ENCODE measurements at places on chromosomes 16 and 17. TPM values are rescaled to one million over a fixed set of nuclear protein-coding genes. Genes with fewer than 3 reads are reported as not detected.

- no peaks in the 10 kb centered on the region for H3K27me3 ChIP-seq
- DNase-seq: no peak
- no peak overlapping the region for H3K27ac ChIP-seq
- no peaks in the 10 kb centered on the region for H3K4me1 ChIP-seq
Measured at GRCh38 chr17:60901806-60902205, 224.2 kb downstream of the BCAS3 start.

DNA sequence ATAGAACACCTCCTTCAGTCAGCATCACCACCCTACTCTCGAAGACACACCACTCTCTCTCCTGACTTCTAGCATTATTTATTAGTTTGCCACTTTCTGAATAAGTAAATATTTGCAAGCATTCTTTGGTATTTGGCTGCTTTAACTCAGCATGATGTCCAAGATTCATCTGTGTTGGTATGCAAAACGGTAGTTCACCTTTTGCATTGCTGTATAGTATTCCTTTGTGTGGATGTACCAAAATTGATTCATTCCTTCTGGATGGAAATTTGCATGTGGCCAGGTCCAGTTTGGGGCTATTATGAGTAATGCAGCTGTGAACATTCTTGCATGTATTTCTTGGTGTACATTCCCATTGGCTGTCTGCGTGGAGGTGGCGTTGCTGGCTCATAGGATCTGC, 32.9 kb downstream of the KNOP1 start:
- no peaks in the 10 kb centered on the region for H3K36me3 ChIP-seq
- H3K4me1 ChIP-seq: peaks cover 3% of the 10 kb centered on the region
- no peak overlapping the region for H3K4me3 ChIP-seq
- H3K27me3 ChIP-seq: no peaks in the 10 kb centered on the region

DNA sequence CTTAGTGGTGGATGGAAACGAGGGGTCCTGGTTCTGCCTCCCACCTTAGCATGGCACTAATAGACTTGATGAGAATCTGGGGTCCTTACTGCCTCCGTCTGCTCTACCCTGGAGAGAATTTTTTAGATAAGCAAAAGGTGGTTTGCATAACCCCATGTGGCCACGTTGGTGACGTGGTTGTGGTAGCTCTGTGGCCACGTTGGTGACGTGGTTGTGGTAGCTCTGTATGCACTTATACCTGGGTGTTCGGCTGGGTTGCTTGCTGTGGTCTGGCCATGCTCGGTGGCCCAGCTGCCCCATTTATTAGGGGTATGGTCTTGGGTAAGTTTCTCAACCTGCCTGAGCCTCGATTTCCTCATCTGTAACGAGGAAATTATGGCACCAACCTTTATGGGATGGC, 13.0 kb downstream of the SPIRE2 start:
- no peaks in the 10 kb centered on the region for H3K27me3 ChIP-seq
- H3K4me1 ChIP-seq: peaks cover 2% of the 10 kb centered on the region
- no peak overlapping the region for H3K27ac ChIP-seq
- DNase-seq: no peak

- H3K4me1 ChIP-seq: peaks cover 2% of the 10 kb centered on the region
- no peak for DNase-seq
- no peaks in the 10 kb centered on the region for H3K36me3 ChIP-seq
- no peak overlapping the region for H3K4me3 ChIP-seq
Measured at GRCh38 chr16:66399930-66400329, 27.2 kb upstream of the BEAN1 start.

GRCh38 chr16:50296807-50297206, 30.5 kb downstream of the ADCY7 start:
- DNase-seq: no peak
- H3K36me3 ChIP-seq: no peaks in the 10 kb centered on the region
- H3K27me3 ChIP-seq: no peaks in the 10 kb centered on the region
- H3K4me3 ChIP-seq: no peak overlapping the region

DNA sequence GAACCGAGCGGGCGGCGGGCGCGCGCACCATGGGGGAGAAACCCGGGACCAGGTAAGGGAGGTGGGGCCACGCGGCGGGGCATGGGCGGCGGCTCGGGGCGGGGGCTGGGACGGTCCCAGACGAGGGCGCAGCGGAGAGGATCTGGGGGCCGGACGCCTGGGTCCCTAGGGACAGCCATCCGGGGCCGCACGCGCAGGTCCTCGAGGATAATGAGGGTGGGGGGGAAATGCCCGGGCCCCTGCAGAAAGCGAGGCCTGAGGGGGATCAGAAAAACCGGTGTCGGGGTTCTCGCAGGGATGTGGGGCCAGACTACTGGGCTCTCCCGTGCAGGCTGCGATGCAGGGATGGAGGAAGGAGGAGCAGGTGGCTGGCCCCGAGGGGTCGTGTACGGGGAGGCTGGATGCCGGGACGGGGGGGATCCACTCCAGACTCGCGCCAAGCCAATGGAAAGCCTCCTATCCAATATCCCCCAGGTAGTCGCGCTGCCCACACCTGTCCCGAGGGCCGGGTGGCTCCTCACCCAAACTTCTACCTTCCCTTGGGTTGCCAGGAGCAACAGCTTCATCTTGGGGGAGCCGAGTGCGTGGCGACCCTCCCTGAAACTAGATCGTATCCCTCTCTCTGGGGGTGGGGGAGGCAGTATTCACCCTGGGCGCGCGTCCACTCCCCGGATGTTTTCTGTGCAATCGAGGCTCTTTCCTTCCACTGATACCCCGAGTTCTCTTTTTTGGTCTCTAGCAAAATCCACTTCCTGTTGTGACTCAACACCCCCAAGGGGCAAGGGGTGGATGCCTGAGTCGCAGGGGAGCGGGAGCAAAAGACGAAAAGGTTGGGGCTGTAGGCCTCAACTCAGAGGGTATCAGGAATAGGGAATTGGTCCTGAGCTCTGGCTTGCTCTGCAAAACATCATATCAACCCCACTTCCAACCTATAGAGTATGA, 532 bp downstream of the ARRB2 start:
- H3K36me3 ChIP-seq: no peaks in the 10 kb centered on the region
- H3K4me3 ChIP-seq: peak overlapping the region; percentile 88
- H3K4me1 ChIP-seq: peaks cover 3% of the 10 kb centered on the region
- no peaks in the 10 kb centered on the region for H3K27me3 ChIP-seq

DNA sequence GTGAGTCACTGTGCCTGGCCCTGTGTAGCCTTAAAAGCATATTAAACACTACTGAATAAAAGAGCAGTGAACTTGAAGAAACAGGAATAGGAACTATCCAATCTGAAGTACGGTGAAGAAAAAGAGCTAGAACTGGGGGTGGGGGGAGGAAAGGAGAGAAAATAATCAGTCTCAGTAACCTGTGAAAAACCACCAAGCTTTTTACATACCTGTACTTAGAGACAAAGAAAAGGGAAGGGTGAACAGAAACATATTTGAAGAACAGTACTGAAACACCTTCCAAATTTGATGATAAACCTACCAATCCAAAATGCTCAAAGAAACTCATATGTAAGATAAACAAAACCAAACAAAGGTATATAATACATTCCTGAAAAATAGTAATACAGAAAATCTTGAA, 77.5 kb downstream of the USP32 start:
- no peak overlapping the region for H3K4me3 ChIP-seq
- H3K36me3 ChIP-seq: no peaks in the 10 kb centered on the region
- H3K27ac ChIP-seq: no peak overlapping the region
- H3K4me1 ChIP-seq: no peaks in the 10 kb centered on the region
- H3K27me3 ChIP-seq: no peaks in the 10 kb centered on the region

DNA sequence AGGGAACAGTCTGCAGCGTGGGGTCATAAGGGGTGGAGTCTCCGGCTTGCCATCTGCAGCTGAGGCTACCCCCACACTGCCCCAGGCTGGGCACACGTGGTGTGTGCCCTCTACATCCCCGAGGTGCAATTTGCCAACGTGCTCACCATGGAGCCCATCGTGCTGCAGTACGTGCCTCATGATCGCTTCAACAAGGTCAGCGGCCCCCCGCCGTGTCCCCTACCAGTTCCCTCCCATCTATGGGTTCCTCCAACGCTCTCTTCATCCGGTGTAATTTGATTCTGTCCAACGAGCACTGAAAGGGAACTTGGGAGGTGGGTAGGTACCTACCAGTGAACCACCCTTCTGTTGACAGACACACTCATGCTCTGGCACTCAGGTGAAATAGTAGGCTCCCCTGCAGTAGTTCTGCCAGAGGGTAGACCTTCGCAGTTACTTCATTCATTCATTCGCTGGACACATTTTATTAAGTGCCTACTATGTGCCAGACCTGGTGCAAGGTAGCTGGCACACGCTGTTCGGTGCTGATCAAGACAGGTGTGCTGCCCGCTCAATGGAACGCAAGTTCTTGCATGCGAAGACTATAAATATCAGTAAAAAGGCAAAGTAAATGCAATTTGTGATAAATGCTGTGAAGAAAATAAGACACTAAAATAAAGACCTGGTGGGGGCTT, 2.7 kb downstream of the MLLT6 start:
- no peak overlapping the region for H3K4me3 ChIP-seq
- H3K4me1 ChIP-seq: peaks cover 6% of the 10 kb centered on the region
- H3K27ac ChIP-seq: no peak overlapping the region
- DNase-seq: no peak
- H3K27me3 ChIP-seq: no peaks in the 10 kb centered on the region

- H3K4me3 ChIP-seq: no peak overlapping the region
- no peak for DNase-seq
- H3K27ac ChIP-seq: no peak overlapping the region
- no peaks in the 10 kb centered on the region for H3K36me3 ChIP-seq
- H3K27me3 ChIP-seq: no peaks in the 10 kb centered on the region
- no peaks in the 10 kb centered on the region for H3K4me1 ChIP-seq
Measured at GRCh38 chr16:59047114-59047513, 313.0 kb upstream of the GOT2 start.

DNA sequence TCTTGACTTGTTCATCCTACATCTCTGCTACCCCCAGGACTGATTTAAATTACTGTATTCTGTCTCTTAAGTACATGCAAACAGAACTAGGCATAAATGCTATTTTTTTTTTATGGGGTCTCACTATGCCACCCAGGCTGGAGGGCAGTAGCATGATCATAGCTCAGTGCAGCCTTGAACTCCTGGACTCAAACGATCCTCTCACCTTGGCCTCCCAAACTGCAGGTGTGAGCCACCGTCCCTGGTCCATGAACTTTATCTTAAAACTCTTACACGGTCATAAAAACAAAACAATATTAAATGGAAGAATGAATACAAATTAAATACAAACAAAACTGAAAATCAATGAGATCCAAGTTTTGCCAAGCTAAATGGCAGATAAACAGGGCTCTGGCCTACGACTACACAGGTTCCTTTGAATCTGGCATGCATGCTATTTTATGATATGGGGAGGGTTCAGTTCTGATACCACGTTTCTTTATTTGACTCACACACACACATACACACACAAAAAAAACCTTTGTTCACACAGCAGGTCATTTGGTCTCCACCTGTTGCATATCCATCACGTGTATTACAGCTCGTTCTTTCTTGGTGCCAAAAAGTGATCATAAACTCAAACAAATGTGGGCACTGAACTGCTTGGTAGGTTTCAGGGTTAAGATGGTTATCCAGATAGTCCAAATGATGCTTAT, 1.1 kb upstream of the PKD1L3 start:
- H3K4me1 ChIP-seq: no peaks in the 10 kb centered on the region
- DNase-seq: no peak
- H3K36me3 ChIP-seq: no peaks in the 10 kb centered on the region
- no peak overlapping the region for H3K4me3 ChIP-seq
- no peaks in the 10 kb centered on the region for H3K27me3 ChIP-seq
- no peak overlapping the region for H3K27ac ChIP-seq

DNA sequence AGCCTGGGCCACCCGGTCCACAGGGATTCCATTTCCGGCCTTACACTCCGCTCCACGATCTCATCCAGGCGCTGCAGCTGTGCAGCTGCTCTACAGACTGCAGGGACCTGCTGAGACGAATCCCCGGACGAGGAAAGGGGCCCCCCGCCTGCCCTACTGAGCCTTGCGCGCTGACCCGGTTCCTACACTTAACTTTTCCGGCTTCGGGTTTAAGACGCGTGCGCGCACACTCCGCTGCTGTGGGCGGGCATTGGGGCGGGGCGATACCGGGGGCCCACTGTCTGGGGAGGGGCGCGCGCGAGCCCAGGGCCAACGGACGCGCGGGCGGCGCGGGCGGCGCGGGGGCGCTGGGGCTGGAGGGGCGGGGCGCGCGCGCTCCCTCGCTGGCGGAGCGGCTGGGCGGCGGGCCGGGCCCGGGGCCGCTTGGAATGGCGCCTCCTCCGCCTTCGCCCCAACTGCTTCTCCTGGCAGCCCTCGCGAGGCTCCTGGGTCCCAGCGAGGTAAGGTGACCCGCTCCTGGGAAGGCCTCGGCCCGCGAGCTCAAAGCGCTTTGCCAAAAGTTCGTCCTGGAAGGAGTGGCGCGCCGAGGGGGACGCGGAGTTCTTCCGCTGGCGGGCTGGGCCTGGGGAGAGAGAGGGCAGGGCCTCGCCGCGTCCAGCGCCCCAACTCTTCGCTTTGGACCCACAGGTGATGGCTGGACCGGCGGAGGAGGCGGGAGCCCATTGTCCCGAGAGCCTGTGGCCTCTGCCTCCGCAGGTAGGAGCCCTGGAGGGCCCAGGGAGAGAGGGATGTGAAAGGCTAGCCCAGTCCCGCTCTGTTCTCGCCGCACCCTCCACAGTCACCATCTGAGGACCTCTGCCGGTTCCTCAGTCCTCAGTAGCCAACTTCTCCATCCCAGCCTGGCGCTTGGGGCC, at the start of gene TP53I13:
Gene TP53I13 (plus strand): TSS at position 371 of the 914 bp plus-strand sequence. CDS start 58 bp downstream, at position 429.
- peak; percentile 88 for DNase-seq
- H3K27me3 ChIP-seq: no peaks in the 10 kb centered on the region
- peak within 1 kb of the TSS; percentile 63 for H3K4me3 ChIP-seq
- H3K27ac ChIP-seq: peak within 1 kb of the TSS; percentile 80
- H3K36me3 ChIP-seq: no peaks in the 10 kb centered on the region

GRCh38 chr16:51524555-51525373, 373.7 kb upstream of the SALL1 start:
- no peaks in the 10 kb centered on the region for H3K27me3 ChIP-seq
- no peak overlapping the region for H3K27ac ChIP-seq
- peaks cover 1% of the 10 kb centered on the region for H3K4me1 ChIP-seq
- H3K4me3 ChIP-seq: no peak overlapping the region
- no peaks in the 10 kb centered on the region for H3K36me3 ChIP-seq
- peak; percentile 51 for DNase-seq

DNA sequence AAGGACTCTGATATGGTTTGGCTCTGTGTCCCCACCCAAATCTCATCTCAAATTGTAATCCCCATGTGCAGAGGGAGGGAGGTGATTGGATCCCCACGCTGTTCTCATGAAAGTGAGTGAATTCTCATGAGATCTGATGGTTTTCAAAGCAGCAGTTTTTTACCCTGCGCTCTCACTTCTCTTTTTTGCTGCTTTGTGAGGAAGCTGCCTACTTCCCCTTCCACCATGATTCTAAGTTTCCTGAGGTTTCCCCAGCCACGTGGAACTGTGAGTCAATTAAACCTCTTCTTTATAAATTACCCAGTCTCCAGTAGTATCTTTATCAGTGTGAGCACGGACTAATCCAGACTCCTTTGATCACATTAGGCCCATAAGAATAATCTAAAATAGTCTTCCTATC, 719.7 kb upstream of the CDH8 start:
- no peak for DNase-seq
- no peaks in the 10 kb centered on the region for H3K36me3 ChIP-seq

The KIF1C gene
- 124 TPM for total RNA-seq

The PIPOX gene
- 1.3 TPM for total RNA-seq

The CDH15 gene
- not detected for total RNA-seq

The ABI3 gene
- total RNA-seq: 3.0 TPM

The KRTAP4-3 gene
- total RNA-seq: not detected

The CRYBA1 gene
- total RNA-seq: not detected
